ENCODE measurements at places on chromosomes 3 and 15. TPM values are rescaled to one million over a fixed set of nuclear protein-coding genes. Genes with fewer than 3 reads are reported as not detected.

Gene HYAL3
- total RNA-seq, result 4.7 TPM

Gene KCTD6
- 9.8 TPM for total RNA-seq

Gene PLCB2
- total RNA-seq, result 156 TPM

Gene ARL13B
- 8.0 TPM for total RNA-seq

DNA sequence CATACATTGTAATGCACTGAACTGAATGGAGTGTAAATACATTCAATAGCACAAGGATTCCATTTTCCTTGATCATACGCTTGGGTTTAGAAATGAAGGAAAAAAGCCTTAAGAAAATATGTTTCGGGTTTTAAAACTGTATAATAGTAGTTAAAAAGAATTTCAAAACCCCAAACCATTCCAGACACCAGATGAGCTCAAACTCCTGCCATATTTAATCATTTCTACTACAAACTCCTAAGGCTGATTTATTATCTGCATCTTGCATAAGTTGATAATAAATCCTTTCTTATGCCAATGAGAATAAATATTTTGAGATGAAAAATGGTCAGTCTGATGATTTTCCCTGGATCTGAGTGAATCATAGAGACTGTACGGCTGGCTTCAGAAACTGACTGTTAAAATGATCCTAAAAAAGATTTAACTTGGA is 51.0 kb downstream of the NR1D2 start:
- H3K4me1 ChIP-seq, result peaks cover 18% of the 10 kb centered on the region
- H3K4me3 ChIP-seq, result no peak overlapping the region
- DNase-seq, result no peak
- H3K27ac ChIP-seq, result no peak overlapping the region
- no peaks in the 10 kb centered on the region for H3K36me3 ChIP-seq
- H3K27me3 ChIP-seq, result peaks cover 5% of the 10 kb centered on the region

GRCh38 chr3:71305231-71306206 is 278.0 kb downstream of the FOXP1 start:
- no peaks in the 10 kb centered on the region for H3K36me3 ChIP-seq
- H3K4me1 ChIP-seq, result peaks cover 90% of the 10 kb centered on the region
- no peak for DNase-seq
- peak overlapping the region; percentile 95 for H3K4me3 ChIP-seq
- peak overlapping the region; percentile 98 for H3K27ac ChIP-seq

DNA sequence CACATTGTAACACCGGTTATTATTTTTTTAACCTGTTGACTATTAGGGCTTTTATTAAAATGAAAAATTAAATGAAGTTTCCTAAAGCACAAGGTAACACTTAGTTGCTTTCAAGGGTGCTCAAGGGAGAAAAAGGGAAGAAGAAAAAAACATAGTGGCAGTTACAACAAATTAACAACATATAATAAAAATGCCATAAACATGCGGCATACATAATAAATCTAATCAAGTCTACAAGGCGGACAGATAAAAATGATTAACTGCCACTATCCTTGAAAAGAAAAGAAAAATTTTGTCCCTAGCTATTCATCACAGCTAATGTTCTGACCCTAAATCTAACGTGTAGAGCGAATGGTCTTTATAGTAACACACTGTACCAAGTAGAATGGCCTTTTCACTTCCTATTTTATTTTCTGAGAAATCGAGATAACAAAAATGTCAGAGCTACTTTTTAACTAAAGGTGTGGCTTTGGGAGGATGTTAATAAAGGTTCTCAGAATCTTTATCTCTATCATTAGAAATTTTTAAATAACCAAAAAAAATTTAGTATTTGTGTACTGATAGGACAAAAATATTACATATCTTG is 194.9 kb downstream of the FOXP1 start:
- peaks cover 78% of the 10 kb centered on the region for H3K4me1 ChIP-seq
- H3K36me3 ChIP-seq, result no peaks in the 10 kb centered on the region
- H3K27me3 ChIP-seq, result no peaks in the 10 kb centered on the region
- no peak for DNase-seq
- H3K4me3 ChIP-seq, result peak overlapping the region; percentile 52
- peak overlapping the region; percentile 91 for H3K27ac ChIP-seq

DNA sequence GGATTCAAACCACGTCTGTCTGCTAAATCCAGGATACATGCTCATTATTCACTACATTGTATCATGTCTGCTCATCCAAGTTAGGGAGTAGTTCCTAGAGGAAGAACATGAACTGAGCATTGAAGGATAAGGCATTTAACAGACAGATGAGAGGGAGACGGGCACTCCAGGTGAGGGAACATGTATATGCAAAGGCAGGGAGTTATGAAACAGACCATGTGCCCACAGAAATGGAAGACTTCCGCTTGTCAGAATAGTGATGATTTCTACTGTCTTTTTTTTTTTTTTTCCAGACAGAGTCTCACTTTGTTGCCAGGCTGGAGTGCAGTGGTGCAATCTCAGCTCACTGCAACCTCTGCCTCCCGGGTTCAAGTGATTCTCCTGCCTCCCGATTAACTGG is 5.0 kb upstream of the NDUFAF1 start:
- H3K36me3 ChIP-seq, result no peaks in the 10 kb centered on the region
- no peaks in the 10 kb centered on the region for H3K27me3 ChIP-seq
- H3K4me1 ChIP-seq, result peaks cover 6% of the 10 kb centered on the region
- H3K27ac ChIP-seq, result no peak overlapping the region

GRCh38 chr3:10511809-10512494 is 6.6 kb upstream of the ATP2B2 start:
- H3K4me1 ChIP-seq, result no peaks in the 10 kb centered on the region
- H3K36me3 ChIP-seq, result no peaks in the 10 kb centered on the region
- H3K27ac ChIP-seq, result no peak overlapping the region
- no peak for DNase-seq
- no peak overlapping the region for H3K4me3 ChIP-seq

DNA sequence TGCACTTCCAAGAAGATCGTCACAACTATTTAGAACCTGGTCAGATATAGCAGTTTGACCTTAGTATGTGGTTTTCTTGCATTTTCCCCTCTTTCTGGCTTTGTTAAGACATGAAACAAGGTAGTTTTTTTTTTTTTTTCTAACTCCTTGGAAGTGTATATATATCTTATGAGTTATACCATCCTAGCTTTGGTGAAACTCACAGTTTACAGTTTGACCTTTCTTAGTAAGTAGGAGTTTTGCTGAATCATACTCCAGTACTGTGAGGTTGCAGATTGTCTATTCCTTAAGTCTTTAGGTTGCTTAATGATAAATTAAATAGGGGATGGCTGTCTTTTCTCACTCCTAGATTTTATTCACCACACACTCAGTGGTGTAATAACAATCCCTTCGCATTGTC is 325.0 kb downstream of the RBMS3 start:
- no peak overlapping the region for H3K4me3 ChIP-seq
- H3K27ac ChIP-seq, result no peak overlapping the region

DNA sequence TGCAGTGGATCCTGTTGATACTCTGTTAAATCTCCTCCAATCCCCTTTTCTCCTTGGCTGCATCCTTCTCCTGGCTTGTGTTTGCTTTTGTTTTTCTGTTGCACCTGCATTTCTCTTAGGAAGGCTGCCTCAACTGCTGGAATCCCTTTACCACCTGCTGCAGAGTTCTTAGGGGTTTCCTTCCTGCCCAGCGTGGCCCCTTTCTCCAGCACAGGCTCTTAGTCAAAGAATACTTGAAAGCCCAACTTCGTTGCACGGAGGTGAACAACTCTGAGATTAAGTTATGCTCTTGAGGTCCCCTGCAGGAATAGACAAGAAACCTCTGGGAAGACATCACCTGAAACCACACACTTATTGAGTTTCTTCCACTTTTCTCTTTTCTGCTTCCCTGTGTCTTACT is 121.6 kb upstream of the GRM7 start:
- H3K4me1 ChIP-seq, result no peaks in the 10 kb centered on the region
- H3K27me3 ChIP-seq, result no peaks in the 10 kb centered on the region
- H3K4me3 ChIP-seq, result no peak overlapping the region
- H3K27ac ChIP-seq, result no peak overlapping the region
- no peak for DNase-seq

- H3K36me3 ChIP-seq, result no peaks in the 10 kb centered on the region
- H3K4me3 ChIP-seq, result no peak overlapping the region
- no peak overlapping the region for H3K27ac ChIP-seq
- no peak for DNase-seq
Measured at GRCh38 chr3:192719964-192720363, 7.4 kb downstream of the FGF12 start.

GRCh38 chr3:24237971-24238706 is 256.5 kb downstream of the THRB start:
- H3K36me3 ChIP-seq, result no peaks in the 10 kb centered on the region
- peak; percentile 22 for DNase-seq
- H3K27ac ChIP-seq, result no peak overlapping the region

DNA sequence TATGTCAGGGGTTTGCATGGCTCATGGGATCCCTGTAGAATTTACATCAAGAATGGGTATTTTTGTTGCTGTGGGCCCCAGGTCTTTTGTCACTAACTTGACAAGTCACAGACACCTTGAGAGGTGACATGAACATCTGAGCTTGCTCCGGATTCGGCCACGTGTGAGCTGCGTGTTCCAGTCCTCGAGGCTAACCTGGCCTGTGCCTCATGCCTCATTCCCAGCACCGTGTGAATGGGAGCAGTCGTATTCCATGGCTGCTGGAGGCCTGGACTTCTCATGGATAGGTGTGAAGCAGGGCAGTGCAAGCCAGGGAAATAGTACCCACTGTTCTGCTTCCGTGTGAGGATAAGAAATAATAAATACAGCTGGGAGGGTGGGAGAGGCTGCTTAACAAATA is 423.5 kb downstream of the OCA2 start:
- H3K4me3 ChIP-seq, result no peak overlapping the region
- H3K27ac ChIP-seq, result no peak overlapping the region
- H3K36me3 ChIP-seq, result no peaks in the 10 kb centered on the region

DNA sequence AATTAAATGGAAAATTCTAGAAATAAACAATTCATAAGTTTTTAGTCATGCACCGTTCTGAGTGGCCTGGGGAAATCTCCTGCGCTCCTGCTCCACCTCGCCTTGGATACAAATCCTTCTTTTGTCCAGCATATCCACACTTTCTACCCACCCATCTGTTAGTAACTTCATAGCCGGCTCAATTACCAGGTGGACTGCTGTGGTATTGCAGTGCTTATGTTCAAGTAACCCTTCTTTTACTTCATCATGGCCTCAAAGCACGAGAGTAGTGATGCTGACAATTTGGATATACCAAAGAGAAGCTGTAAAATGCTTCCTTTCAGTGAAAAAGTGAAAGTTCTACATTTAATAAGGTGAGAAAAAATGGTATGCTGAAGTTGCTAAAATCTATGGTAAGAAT is 142.3 kb upstream of the CHL1 start:
- no peaks in the 10 kb centered on the region for H3K4me1 ChIP-seq
- peaks cover 1% of the 10 kb centered on the region for H3K27me3 ChIP-seq
- no peak overlapping the region for H3K27ac ChIP-seq
- peaks cover 2% of the 10 kb centered on the region for H3K36me3 ChIP-seq
- no peak for DNase-seq

- H3K27ac ChIP-seq, result no peak overlapping the region
- no peak for DNase-seq
- H3K4me3 ChIP-seq, result no peak overlapping the region
- no peaks in the 10 kb centered on the region for H3K27me3 ChIP-seq
Measured at GRCh38 chr3:186605561-186606545, 7.0 kb upstream of the AHSG start.
